ENCODE measurements at places on chromosomes 4 and X.

- no peak for DNase-seq
Measured at GRCh38 chr4:6527259-6527658, 47.7 kb upstream of the MAN2B2 start.

GRCh38 chr4:6594826-6595355, 19.9 kb downstream of the MAN2B2 start:
- no peak for DNase-seq

DNA sequence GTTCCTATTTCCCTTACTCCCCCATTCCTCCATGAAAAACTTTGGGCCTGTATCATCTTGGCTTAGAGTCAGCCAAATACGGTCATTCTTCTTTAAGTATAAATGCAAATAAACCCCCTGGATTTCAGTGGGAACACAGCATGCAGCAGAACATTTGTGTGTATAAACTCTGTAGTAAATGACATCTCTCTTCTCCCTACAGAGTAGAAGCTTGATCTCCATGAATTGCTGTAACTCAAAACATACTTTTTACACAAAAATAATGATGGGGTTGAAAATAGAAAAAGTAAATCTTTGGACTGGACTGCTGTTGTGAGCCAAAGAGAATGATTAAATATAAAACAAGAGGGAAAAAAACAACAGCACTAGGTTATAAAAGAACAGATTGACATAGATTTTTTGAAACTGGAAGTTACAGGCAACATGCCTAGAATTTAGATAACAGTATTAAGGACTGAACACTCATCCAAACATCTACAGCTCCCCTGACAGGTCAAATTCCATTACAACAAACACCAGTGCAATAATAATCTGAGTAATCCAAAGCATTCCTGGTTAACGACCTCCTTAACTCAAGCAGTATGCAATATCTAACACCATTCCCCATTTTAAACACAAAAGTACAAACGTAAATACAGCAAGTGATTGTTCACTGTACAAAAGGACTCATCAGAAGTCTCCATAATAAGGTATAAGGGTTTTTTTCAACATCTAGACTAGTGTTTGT, 30.7 kb downstream of the TSPAN5 start:
- no peak for DNase-seq

- DNase-seq: no peak
Measured at GRCh38 chr4:185932491-185932890, 120.5 kb upstream of the SORBS2 start.

GRCh38 chr4:122119739-122120138, 32.4 kb upstream of the BLTP1 start:
- no peak for DNase-seq

DNA sequence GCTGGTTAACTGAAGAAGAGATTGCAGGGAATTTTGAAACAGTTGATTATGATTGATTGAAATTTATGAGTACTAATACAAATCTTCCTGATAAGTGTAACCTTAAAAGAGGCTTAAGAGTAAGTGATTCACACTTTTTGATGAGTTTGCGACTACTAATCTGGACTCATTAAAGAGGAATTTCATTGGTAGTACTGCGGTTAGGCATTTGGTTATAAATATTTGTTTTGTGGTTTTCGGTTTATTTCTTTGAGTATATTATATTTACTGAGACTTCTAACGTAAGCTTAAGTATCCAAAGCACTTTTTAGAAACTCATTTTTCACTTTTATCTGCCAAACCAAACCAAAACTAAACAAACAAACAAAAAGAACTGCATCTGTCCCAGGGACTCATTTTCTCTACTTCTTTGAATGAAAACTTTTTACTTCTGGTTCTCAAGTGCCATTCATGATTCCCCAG, 20.7 kb downstream of the SLIT2 start:
- no peak for DNase-seq

- DNase-seq: peak; percentile 20
Measured at GRCh38 chrX:69082753-69083150, 82.5 kb downstream of the PJA1 start.

GRCh38 chr4:7194251-7195140, 2.2 kb downstream of the SORCS2 start:
- no peak for DNase-seq

- DNase-seq: no peak
Measured at GRCh38 chrX:45811326-45811725, 610.6 kb upstream of the DIPK2B start.

GRCh38 chrX:38923451-38923969, 122.3 kb downstream of the MID1IP1 start:
- no peak for DNase-seq

DNA sequence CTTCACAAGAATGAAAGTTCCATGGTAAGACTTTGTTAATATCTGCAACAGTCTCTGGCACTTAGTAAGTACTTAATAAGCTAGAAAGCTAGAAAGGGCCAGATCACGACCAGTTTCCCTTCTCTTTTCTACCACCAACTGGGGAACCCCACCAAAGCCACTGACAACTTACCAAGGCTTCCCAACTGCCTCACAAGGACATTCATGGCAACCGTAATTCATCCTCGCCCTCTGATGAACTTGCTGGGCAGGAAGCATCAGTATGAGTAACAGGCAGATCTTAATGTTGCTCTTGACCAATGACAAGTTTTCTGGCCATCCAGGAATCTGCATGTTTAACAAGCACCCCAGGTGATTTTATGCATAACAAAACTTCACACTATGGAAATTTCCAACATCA, 23.2 kb upstream of the ZCCHC13 start:
- DNase-seq: no peak

DNA sequence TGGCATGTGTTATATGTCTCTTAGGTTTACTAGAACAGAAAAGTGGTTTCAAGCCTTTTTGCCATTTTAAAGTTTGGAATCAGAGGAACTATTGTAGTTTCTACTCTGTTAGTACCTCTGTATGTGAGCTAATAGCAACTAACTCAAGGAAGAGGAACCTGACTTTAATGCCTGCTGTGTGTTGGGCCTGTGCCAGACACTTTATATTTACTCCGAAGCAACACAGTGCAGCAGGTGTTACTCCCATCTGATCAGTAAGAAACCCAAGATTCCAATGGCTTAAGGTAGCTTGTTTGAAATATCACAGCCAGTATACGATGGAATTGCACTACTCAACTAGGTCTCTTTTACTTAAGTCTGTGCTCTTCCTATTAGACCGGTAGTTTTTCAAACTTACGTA, 79.2 kb downstream of the USP9X start:
- DNase-seq: no peak

- no peak for DNase-seq
Measured at GRCh38 chr4:31573554-31573953, 853.4 kb downstream of the PCDH7 start.

GRCh38 chr4:164596927-164597326, 157.0 kb upstream of the SMIM31 start:
- DNase-seq: no peak

DNA sequence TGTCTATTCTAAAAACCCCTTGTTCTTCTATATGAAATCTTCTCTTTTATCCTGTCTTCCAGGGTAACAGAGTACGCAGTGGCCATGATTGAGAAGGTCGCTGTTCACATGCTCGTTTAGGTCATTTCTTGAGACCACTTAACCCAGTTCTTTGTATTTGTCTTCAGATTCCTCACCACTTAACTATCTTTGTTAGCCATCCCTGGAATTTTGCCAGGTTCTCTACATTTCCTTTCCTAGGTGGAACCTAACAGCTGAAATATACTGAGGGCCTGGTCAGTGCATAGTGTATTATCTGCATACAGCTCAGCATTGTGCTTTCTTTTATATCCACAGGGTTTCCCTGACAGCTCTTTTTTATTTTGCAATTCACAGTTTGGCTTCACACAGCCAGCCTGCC, 148.9 kb upstream of the GALNT7 start:
- DNase-seq: no peak

- no peak for DNase-seq
Measured at GRCh38 chr4:62260254-62260653, 1060.1 kb downstream of the ADGRL3 start.

GRCh38 chr4:6087669-6088341, 69.6 kb upstream of the C4orf50 start:
- DNase-seq: peak; percentile 50

DNA sequence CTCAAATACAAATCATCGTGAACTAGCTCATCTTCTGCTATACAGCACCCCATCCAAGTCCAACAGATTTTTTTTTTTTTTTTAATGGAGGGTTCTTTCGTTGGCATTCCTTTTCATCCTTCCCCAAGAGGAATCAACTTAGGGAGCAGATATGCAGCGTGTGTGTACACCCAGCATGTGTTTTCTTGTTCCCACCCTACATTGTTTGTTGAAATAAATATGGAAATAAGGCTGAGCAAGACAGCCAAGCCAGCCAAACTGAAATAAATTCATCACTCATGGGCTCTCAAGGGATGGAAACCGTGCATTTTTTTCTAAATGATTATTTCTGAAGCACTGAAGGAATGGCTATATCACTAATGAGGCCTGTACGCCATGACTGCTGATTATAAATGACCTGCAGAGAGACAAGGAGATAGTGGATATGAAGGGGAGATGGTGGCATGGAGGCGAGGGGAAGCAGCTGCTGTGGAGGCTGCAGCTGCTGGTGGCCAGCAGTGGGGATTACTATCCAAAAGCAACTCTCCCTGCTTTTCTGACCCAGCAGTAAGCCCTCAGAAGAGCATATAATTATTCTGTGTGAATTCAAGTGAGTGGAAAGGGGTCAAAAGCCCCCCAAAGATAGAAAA, 173.9 kb downstream of the MGST2 start:
- no peak for DNase-seq

- no peak for DNase-seq
Measured at GRCh38 chrX:129646566-129647417, 8.0 kb downstream of the APLN start.

GRCh38 chrX:27463187-27463586, at the start of gene PPP4R3C:
Gene PPP4R3C (minus strand): TSS chrX:27463341. CDS start chrX:27463296, 45 bp downstream.
- no peak for DNase-seq

DNA sequence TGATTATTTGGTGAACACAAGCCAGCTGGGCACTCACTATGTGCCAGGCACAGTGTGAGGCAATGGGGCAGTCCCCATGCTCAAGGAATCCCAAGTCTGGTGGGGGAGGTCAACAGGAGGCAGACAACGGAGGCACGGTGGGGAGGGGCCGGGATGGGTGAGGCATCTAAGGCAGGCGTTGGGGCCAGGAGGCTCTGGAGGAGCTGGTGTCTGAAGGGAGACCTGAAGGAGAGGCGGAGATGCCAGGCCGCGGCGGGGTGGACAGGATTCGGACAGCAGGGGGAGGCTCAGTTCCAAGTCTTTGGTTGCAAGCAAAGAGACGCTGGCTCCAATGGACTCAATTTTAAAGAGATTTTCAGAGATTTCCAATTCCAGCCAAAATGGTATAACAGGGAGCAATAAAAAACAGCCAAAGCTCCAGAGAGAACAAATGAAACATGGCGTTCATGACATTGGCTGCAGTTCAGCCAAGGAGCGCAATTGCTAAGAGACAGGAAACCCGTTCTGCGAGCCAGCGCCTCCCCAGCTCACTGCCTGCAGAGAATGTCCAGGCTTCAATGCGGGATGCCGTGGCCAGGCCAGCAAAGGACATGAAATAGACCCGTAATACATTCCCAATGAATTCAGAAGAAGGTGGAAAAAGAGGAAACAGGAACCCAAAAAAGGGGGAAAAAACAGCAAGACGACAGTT, 105.2 kb upstream of the LRPAP1 start:
- DNase-seq: no peak

- DNase-seq: no peak
Measured at GRCh38 chr4:184715526-184715925, 18.4 kb downstream of the CENPU start.

GRCh38 chrX:119419146-119419545, 20.0 kb downstream of the SLC25A43 start:
- no peak for DNase-seq

GRCh38 chr4:52957220-52957686, 95.1 kb downstream of the RASL11B start:
- no peak for DNase-seq

DNA sequence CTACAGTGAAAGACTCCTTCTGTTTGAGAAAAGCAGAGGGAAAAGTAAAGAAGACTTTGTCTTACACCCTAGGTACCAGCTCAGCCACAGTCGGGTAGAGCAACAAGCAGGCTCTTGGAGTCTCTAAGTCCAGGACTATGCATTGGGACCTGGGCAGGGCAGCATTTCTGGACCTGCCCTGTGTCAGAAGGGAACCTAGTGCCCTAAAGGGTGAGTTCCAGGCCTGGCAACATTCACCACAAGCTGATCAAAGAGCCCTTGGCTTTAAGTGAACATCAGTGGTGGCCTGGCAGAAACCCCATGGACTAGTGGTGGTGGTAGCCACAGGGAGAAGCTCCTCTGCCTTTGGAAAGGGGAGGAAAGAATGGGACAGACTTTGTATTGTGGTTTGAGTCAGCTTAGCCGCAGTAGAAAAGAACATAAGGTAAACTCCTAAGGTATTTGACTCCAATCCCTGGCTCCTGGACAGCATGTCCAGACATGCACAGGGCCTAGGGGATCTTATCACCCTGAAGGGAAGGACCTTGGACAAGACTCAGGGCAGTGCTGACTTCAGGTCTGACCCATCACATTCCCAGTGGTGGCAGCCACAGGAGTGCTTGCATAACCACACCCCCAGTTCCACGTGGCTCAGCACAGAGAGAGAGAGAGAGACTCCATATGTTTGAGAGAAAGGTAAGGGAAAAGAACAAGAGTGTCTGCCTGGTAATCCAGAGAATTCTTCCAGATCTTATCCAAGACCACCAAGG, 32.6 kb downstream of the CCDC158 start:
- DNase-seq: no peak

DNA sequence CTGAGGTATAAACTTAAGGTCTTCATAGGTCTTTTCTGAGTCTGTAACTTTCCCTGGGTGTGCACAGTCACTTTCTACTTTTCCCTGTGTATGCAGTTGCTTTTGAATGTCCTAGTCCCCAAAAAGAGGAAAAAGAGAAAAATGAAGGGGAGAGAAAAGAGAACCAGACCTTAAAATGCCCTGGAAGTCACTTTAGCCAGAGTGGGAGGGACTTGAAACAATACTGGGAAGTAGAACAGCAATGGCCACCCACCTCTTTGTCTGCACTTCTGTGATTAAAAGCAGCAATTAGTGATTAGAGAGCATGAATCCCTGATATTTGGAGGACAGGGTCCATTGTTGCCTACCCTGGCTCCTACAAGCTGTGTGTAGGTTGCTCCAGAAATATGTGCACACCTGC, 36.1 kb downstream of the ZCCHC13 start:
- DNase-seq: no peak

- DNase-seq: no peak
Measured at GRCh38 chr4:145743641-145744040, 63.7 kb downstream of the C4orf51 start.

- DNase-seq: no peak
Measured at GRCh38 chr4:38330321-38330720, 333.7 kb upstream of the KLF3 start.

DNA sequence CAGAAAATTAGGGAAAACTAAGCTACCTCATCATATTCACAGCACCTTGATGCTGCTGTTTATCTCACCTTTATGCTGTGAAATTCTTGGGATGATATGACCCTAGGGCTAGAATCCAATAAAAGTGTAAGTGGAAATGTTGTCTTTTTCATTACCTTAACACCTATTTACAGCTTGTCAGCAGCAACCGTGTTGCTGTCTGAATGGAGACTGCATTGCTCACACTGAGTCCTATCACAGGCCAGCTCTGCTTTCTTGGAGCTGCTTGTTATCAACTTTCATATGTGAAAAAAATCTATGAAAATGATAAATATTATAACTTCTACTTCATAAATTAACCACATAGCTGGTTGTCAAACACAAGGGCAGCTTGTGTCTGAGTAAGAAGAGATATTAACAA, 789.5 kb downstream of the TECRL start:
- no peak for DNase-seq

- DNase-seq: no peak
Measured at GRCh38 chr4:76987685-76988084, 38.1 kb downstream of the SEPTIN11 start.

Measured in neural crest cell (in vitro differentiated cells).